CD4-positive, alpha-beta T cell (primary cell): ENCODE measurements at places on chromosomes 6 and 20. TPM values are rescaled to one million over a fixed set of nuclear protein-coding genes. Genes with fewer than 3 reads are reported as not detected.
A peak's percentile ranks its signal among the peaks of the same experiment; 100 is the strongest.

- DNase-seq = no peak
These were observed 703 bp downstream of the MRPL2 start for GRCh38 chr6:43058531-43058930.

DNA sequence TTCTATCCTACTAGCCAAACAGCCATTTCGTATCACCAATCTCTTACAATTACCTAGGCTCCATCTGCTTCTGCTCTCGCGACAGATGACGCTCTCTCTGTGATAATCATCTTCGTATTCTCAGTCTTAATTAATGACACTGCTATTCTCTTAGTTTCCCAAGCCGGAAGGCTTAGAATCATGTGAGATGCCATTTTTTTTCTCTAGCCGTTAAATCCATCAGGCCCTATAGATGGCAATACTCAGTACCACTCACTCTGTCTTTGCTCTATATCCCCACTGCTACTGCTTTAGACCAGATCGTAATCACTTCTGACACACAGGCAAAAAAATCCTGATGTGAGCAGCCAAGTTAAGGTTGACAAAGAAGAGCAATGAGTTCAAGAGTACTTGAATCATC lies 2.1 kb upstream of the THEMIS start:
- peak; percentile 41 for DNase-seq

GRCh38 chr6:27684264-27685211 lies 211.6 kb upstream of the ZNF184 start:
- DNase-seq = peak; percentile 74

DNA sequence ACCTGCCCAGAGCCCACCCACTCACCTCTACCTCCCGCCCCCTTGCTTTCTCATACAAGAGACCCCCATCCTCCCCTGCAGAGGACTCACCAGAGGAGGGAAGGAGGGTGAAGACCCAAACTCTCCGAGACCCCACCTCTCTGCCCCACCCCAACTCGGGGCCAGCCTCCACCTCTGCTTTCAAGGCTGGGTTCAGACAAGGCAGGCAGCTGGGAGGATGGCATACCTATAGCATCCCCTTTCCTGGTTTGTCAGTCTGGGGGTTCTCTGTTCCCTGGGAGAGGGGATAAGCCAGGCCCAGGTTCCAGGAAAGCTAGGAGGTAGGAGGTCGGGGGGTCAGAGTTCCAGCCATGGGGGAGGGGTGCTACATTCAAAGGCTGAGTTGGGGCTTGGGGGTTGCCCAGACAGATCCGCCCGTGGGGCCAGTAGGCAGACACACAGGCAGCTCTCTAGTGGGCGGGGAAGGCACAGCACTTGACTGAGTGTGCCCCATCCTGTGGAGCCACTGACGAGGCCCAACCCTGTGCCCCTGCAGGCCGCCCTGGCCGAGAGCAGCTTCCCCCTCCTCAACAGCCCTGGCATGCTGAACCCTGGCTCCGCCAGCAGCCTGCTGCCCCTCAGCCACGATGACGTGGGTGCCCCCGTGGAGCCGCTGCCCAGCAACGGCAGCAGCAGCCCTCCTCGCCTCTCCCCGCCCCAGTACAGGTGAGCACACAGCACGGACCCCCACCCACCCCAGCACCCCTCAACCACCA lies 40.8 kb upstream of the MDFI start:
- DNase-seq = no peak

GRCh38 chr6:501891-502601 lies 110.5 kb downstream of the IRF4 start:
- no peak for DNase-seq

- DNase-seq = no peak
These were observed 284.9 kb upstream of the NRSN1 start for GRCh38 chr6:23841116-23841515.

- DNase-seq = no peak
These were observed 174.0 kb downstream of the RNF144B start for GRCh38 chr6:18561037-18561750.

GRCh38 chr6:158777510-158777909 lies 41.7 kb downstream of the EZR start:
- DNase-seq = no peak

DNA sequence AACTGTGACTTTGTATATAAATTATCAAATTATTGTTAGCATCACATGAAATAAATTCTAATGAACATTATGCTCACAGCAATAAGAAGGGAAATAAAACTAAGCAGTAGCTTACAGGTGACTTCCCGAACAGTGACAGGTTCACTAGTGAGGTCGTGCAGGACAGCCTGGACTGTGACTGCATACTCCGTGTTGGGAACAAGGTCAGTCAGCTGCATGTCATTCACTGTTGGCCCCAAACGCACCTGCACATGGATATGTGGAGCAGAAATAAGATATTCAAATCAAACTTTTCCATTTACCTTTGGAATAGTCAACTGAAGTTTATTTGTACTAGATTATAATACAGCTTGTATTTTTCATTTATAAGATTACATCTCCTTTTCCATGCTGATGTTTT lies 60.6 kb downstream of the COL12A1 start:
- no peak for DNase-seq

Gene ZNF391
- 1.8 TPM for total RNA-seq

Gene LAMA2
- total RNA-seq = 0.05 TPM

Gene HLA-DQA1
- 6.9 TPM for total RNA-seq

Gene CRISP3
- not detected for total RNA-seq

Gene MYBL2
- 0.69 TPM for total RNA-seq
